ENCODE measurements at places on chromosomes 13 and 19. TPM values are rescaled to one million over a fixed set of nuclear protein-coding genes. Genes with fewer than 3 reads are reported as not detected.

GRCh38 chr13:113846636-113847318 lies 17.1 kb downstream of the GAS6 start:
- DNase-seq = peak; percentile 32

DNA sequence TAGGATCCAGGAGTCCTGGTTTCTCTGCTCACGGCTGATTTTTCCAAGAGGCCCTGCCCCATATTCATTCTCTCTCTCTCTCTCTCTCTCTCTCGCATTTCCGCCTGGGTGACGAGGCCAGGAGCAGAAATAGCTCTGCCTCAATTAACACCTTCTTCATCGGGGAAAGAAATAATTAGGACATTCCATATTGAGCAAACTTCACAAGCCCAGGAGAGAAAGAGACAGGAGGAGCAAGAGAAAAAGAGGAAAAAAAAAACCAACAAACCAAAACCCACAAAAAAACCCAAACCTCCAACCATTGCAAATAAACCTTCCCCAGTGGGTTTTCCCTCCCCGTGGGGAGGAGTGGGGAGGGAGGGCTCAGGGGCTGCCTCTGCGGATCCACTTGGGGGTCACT lies 143.0 kb downstream of the CACNA1A start:
- no peak for DNase-seq

GRCh38 chr13:41315443-41316047 lies 4.5 kb downstream of the NAA16 start:
- no peak for DNase-seq

GRCh38 chr13:19071161-19071936 lies 110.3 kb downstream of the TUBA3C start:
- no peak for DNase-seq

DNA sequence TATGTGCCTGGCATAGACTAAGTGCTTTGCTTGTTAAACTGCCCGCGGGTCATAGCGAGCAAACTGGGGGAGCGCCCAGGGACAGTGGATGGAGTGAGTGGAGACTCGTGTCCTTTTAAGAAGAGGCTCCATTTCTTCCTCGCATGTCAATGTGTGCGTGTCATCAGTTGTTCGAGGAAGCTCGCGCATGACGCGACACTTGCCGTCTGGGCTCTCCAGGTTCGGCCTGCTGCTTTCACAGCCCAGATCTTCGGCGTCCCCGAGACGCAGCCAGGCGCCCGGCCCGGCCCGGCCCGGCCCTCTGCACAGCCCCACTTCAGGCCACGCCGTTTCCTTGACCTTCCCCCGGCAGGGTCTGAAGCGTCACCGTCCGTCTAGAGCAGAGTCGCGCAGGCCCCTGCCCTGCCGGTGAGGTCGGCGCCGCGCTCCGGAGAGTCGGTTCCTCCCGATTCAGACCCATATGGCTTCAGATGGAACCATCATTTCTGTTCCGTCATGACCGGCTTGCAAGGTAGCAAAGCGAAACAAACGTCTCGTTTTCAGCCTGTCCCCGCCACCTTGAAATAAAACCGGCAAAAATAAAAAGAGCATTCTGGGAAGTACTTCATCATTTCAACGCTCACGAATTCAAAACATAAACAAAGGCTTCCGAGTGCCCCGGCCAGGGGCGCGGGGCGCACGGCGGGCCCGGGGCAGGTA lies 599 bp upstream of the ARHGEF7 start:
- peak; percentile 81 for DNase-seq

GRCh38 chr19:28169168-28169887 lies 1043.6 kb downstream of the UQCRFS1 start:
- peak; percentile 80 for DNase-seq

- no peak for DNase-seq
Observed at GRCh38 chr13:52707375-52707774, 32.2 kb downstream of the CNMD start.

The NLRP4 gene
- not detected for total RNA-seq

The ADGRE2 gene
- 0.07 TPM for total RNA-seq

The CBARP gene
- total RNA-seq = 29.9 TPM

The LGI4 gene
- total RNA-seq = 0.70 TPM

The CDX2 gene
- total RNA-seq = not detected

The ZNF284 gene
- 2.5 TPM for total RNA-seq
